Posterior cingulate gyrus (tissue), 11 donors: ENCODE measurements at places on chromosomes 13 and 19.
A peak's percentile ranks its signal among the peaks of the same experiment; 100 is the strongest.

DNA sequence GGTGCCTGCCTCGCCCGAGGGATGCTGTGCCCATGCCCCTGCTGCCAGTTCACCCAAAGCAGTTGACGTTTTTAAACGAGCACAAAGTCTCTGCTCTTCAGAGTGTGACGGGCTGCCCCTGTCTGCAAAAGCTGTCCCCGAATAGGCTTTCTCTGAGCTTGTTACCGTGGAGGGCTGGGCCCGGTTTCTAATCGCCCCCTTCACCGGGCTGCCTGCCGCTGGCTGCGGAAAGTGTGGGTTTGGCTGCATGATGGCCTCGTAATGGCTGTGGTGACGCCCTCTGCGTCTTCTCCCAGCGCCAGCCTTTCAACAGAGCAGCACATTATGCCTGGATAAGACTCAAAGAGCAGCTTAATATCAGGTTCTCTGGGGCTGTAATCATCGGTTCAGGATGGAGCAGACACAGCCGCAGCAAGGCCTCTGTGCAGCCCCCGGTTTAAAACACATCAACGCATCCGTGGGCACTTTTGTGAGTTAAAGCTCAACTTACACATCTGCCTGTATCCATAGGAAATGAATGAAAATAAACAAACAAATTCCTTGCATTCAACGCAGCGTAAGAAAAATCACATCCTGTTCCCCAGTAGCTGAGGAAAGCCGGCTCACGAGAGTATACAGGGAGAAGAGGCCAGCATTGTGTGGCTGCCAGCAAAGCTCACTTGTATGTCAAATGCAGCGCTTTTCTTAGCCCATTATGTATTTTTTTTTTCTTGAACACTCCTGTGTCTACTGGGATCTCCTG lies 166.4 kb upstream of the SOX1 start:
- no peak for DNase-seq

GRCh38 chr13:113875429-113875815 lies 11.5 kb upstream of the GAS6 start:
- peak; percentile 47 for DNase-seq

DNA sequence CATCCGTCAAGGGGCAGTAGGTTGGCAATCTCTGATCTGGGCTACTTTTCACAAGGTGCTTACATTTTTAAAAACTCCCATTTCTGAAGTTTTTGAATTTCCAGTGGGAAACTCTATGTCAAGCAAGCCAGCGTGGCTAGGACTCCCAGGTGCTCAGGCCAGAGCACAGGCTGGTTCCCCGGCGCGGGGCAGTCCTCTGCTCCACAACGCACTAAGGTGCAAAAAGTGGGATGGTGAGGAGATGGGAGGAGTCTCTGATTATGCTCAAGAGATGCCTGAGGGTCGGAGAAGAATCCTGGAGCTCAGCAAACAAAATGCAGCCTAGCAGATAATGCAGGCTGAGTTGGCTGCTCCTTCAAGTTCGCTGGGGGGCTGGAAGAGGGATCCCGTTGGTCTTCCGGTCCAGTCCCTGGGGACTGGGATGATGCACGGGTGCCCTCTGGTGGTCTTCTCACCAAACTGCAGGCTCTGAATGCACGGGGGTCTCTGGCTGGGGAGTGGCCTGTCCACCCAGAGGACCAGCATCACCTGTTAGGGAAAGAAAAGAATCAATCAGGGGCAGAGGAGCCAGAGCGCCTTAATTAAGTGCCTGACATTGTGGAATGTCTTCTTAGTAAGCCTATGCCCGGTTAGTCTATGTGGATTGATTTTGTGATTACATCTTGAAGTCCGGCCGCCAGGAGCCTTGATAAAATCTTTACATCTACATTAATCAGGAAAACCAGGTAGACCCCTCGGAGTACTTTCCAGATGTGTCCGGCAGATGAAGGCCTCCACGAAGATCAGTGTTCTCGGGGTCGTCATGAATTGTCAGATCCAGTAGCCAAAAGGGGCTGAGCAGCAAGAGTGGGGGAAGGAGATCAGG lies 244.4 kb upstream of the MAB21L1 start:
- peak; percentile 21 for DNase-seq

DNA sequence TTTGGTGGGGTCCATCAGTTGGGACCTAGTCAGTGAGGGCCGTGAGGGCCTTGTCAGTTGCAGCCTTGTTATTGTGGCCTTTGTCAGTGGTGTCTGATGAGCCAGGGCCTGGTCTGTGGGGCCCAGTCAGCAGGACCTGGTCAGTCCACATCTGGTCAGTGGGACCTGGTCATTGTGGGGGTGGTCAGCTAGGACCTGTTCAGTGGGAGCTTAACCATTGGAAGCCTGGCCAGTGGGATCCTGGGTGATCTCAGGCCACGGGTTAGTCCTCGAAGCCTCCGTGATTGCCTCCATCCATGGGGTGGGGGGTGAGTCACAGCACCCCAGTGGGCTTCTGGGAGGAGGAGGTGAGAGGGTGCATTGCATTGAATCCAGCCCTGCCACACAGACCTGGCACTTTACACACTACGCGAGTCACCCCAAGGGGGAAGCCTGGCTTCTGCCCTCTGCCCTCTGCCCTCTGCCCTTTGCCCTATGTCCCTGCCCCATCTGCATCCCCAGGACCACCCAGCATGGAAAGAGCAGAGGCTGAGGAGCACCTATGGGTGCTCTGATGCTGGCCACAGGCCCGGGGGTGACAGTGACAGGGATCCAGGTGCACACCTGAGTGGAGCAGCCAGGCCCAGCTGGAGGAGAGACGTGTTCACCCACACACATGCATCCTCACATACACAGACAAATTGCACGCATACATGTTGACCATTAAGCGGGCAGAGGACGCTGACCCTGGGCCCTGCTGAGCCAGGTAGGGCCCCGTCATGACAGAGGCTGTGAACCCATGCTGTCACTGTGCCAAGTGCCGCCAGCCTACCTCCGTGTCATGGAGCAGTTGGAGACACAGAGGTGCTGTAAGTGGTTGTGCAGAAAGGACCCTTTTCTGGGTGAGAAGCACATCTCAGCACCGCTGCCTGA lies 59.8 kb upstream of the TPM4 start:
- DNase-seq: no peak

DNA sequence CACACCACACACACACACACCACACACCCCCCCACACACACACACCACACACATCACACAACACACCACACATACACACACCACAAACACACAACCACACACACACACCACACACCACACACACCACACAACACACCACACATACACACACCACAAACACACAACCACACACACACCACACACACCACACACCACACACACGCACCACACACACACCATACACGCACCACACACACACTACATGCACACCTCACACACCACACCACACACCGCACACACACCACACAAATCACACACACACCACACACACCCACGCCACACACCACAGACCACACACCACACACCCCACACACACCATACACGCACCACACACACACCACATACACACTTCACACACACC lies 83.5 kb downstream of the ZNF557 start:
- no peak for DNase-seq

- no peak for DNase-seq
Measured at GRCh38 chr19:15595069-15595468, 19.9 kb upstream of the CYP4F8 start.

GRCh38 chr19:51131780-51132680 lies 7.3 kb downstream of the SIGLEC9 start:
- no peak for DNase-seq

- DNase-seq: peak; percentile 20
Measured at GRCh38 chr13:102580552-102581169, 16.1 kb upstream of the TPP2 start.

DNA sequence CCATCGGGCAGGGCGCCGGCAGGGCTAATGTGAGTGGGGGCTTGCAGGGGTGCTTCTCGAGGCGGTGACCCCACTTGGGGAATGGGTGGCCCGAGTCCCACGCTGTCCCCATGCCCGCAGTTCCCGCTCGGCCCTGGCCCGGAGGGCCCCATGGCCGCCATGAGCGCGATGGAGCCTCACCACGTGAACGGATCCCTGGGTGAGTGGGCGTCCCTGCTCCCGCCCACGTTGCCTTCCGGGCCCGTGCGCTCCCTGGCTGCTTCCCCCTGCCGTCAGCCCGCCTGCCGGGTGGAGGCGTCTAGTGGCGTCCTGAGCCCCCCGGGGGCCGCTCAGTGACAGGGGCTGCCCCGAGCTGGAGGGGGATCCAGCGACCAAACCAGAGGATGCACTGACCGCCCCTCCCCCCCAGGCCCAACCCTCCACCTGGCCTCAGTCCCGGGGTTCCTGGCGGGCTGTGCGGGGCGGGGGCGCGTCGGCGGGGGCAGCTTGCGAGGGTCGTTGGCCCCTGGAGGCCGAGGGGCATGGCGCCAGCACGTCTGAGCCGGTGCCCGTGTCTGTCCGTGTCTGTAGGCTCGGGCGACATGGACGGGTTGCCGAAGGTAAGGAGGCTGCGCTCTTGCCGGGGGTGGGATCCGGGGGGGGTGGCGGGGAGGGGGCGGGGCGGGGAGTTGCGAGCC lies 4.8 kb downstream of the ISYNA1 start:
- DNase-seq: no peak

- no peak for DNase-seq
Measured at GRCh38 chr13:83618966-83619365, 263.3 kb downstream of the SLITRK1 start.

DNA sequence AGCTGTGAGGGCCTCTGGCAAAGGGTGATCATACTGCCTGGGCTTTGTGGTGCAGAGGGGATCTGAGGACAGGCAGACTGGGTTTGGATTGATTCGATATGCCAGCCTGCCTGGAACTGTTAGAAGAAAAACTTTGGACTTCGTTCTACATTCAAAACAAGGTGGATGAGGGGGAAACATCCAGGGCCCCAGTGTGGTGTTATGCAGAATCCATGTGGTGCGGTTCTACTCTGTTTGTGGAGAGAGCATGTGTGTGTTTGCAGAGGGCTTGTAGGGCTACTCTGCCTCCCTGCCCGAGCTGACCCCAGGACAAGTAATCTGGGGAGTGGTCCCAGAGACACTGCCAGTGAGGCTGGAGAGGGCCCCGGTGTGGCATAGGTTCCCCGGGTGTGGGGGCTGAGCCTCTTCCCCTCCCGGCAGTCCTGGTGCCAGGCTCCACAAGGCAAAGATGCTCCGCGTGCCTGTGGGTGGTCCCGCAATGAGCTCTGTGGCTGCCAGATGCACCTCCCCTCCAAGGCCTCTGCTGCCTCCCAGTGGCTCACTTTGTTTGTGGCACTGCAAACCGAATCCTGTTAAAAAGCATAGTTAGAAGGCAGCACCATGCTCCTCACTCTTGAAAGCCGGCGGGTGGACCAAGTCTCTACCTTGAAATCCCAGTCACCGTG lies 22.3 kb upstream of the TFDP1 start:
- peak; percentile 75 for DNase-seq

GRCh38 chr19:3618144-3618810 lies 8.3 kb downstream of the CACTIN start:
- no peak for DNase-seq

GRCh38 chr13:112165712-112166111 lies 98.8 kb downstream of the SOX1 start:
- DNase-seq: no peak

- DNase-seq: no peak
Measured at GRCh38 chr13:93180356-93180969, 46.1 kb upstream of the GPC6 start.

- no peak for DNase-seq
Measured at GRCh38 chr13:108127406-108127805, 87.9 kb downstream of the LIG4 start.

GRCh38 chr19:36456831-36457230 lies 32.5 kb downstream of the ZNF566 start:
- no peak for DNase-seq

DNA sequence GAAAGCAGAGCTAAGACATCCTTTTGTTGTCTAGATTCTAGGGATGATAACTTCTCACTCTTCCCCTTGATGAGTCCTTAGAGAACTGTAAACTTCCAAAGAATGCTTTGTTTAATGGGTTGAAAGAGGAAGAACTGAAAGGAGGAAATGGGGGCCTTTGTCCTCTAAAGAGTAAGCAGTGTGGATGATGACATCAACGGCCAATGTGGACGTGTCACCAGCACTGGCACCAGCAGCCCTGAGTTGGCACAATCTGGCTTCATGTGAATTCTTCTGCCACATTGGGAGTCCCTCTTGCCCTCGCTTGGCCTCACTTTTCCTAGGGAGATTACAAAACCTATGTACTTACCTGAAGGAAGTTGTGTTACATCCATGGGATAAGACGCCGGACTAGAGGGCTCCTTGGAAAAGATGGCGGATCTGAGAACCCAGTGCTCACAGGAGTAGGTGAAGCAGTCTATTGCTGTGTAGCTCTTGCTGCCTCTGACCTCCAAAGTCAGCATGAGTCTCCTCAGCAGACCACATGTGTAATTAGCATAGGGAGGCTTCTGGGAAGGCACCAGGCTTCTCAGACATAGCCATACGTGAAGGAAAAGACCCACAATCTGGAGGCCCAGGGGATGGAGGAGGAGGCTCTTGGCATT lies 62.8 kb downstream of the RGCC start:
- no peak for DNase-seq

DNA sequence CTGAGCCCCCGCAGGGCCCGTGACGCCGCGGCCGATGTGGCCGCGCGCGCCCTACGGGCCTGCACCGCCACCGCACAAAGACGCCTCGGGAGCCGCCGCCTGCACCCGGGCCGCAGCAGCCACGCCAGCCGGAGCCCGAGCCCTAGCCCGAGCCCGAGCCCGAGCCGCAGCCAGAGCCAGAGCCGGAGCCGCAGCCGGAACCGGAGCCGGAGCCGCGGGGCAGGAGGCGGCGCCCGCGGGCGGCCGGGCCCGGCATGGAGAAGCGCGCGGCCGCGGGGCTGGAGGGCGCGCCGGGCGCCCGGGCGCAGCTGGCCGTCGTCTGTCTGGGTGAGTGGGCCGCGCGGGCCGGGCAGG lies 379 bp downstream of the LRP3 start:
- DNase-seq: peak; percentile 76

DNA sequence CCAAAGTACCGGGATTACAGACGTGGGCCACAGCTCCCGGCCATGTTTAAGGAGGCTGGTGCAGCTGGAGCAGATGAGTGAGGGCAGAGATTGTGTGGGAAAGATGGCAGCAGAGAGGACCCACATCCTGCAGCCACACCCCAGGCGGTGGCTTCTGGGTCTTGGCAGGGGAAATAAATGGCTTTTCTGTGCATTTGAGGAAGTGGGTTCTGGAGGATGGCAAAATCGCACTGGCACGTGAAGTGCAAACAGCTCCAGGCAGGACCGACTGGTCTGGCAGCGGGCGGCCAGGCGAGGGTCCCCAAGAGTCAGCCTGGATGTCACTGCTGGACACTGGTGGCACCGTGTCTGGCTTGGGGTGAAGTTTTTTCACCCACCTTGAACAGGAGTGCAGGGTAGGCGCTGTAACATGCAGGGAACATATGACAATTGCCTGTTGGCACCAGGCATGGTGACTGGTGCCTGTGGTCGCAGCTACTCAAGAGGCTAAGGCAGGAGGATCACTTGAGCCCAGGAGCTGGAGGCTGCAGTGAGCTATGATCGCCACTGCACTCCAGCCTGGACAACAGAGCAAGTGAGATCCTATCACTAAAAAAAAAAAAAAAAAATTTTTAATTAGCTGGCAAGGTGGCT lies 8.4 kb downstream of the B3GNT3 start:
- DNase-seq: no peak

DNA sequence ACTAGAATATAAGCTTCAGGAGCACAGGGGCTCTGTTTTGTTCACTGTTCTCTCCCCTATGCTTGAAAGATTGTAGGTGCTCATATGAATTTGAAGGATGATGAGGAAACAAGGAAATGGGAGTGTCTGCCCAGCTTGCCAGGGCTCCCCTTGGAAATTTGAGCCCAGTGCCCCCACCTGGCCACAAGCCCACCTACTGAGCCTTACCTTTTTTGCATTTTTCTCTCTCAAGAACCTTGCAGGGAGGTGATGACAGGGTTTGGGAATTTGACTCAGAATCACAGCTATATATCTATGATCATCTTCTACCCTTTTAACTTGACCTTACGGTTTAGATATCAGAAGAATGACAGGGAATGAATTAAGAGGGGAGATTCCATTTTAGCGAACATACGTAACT lies 33.8 kb downstream of the SERP2 start:
- no peak for DNase-seq
